ENCODE measurements at places on chromosomes 2 and 18.
A peak's percentile ranks its signal among the peaks of the same experiment; 100 is the strongest.

DNA sequence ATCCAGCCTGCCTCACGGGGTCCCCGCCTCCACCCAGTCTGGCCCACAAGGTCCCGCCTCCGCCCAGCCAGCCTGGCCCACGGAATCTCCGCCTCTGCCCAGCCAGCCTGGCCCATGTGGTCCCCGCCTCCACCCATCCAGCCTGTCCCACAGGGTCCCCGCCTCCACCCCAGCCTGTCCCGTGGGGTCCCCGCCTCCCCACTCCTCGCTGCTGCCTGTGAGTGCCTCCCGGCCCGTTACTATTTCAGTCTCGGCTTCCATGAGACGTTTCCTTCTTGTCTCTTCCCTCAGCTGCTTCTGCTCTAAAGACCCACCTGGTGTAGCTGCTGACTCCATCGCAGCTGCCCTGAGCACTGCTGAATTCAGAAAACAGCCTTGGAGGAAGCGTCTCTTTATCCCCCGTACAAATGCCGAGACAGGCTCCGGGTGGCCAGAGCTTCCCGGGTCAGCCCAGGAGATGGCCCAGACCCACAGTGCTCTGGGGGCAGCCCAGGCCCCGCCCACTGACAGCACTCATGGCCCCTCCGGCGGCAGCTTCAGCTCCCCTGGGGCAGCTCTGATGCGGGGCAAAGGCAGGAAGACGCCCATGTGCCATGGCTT, 69.8 kb downstream of the NFATC1 start:
- no peak overlapping the region for H3K4me3 ChIP-seq
- peaks cover 76% of the 10 kb centered on the region for H3K36me3 ChIP-seq
- H3K27me3 ChIP-seq: no peaks in the 10 kb centered on the region
- no peak overlapping the region for H3K27ac ChIP-seq
- H3K4me1 ChIP-seq: peaks cover 10% of the 10 kb centered on the region
- DNase-seq: no peak

GRCh38 chr2:48474574-48475298, 55.2 kb upstream of the STON1 start:
- H3K4me1 ChIP-seq: peaks cover 18% of the 10 kb centered on the region
- no peak for DNase-seq
- no peak overlapping the region for H3K4me3 ChIP-seq
- peak overlapping the region; percentile 88 for H3K27ac ChIP-seq
- no peaks in the 10 kb centered on the region for H3K27me3 ChIP-seq
- peaks cover 6% of the 10 kb centered on the region for H3K36me3 ChIP-seq

GRCh38 chr18:44781886-44782285, 101.2 kb downstream of the SETBP1 start:
- no peak overlapping the region for H3K4me3 ChIP-seq
- H3K36me3 ChIP-seq: no peaks in the 10 kb centered on the region
- no peak for DNase-seq
- no peak overlapping the region for H3K27ac ChIP-seq

GRCh38 chr18:31190919-31191318, 28.3 kb upstream of the DSC1 start:
- H3K4me3 ChIP-seq: no peak overlapping the region
- H3K36me3 ChIP-seq: no peaks in the 10 kb centered on the region
- DNase-seq: no peak
- no peak overlapping the region for H3K27ac ChIP-seq
- H3K27me3 ChIP-seq: no peaks in the 10 kb centered on the region

GRCh38 chr2:169109502-169110409, 40.4 kb downstream of the DHRS9 start:
- no peak overlapping the region for H3K27ac ChIP-seq
- no peaks in the 10 kb centered on the region for H3K36me3 ChIP-seq
- no peak overlapping the region for H3K4me3 ChIP-seq
- DNase-seq: no peak
- H3K4me1 ChIP-seq: peaks cover 4% of the 10 kb centered on the region

- no peak overlapping the region for H3K4me3 ChIP-seq
- no peak for DNase-seq
- peaks cover 82% of the 10 kb centered on the region for H3K4me1 ChIP-seq
- no peaks in the 10 kb centered on the region for H3K27me3 ChIP-seq
- no peak overlapping the region for H3K27ac ChIP-seq
Measured at GRCh38 chr2:134926231-134926931, 7.8 kb downstream of the CCNT2 start.

DNA sequence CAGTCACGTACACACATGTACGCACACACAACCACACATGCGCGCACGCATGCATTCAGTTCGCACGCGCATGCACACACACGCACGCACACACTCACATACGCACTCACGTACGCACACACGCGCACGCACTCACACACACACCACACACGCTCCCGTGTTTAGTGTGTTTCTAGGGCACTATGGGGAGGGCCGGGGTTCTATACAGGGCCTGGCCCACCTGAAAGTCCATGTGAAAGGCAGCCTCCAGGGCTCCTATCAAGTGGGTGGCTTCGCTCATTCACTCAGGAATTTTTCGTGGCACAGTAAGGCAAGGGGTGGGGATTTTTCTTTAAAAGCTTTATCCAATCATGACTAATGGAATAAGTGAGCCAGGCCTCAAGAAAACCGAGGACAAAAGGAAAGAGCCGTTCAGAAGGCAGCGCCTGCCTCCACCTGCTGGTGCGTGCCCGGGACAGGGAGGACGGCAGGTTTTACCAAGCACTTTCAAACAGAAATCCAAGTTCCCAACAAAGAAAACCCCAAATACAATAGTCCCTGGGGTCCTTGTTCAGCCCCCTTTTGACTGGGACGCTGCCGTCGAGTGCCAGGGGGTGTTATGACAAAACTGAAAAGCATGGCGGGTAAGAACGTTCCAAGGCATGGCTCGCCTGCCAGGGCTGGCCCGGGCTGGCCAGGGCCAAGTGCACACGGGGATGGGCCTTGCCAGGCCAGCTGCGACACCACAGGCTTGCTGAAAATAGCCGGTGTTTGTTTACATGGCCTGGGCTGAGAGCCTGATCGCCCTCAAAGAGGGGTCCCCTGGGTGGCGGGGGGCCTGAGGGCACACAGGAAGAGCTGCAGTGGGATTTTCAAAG, 110.0 kb downstream of the HDAC4 start:
- no peak overlapping the region for H3K4me3 ChIP-seq
- H3K27me3 ChIP-seq: no peaks in the 10 kb centered on the region
- no peaks in the 10 kb centered on the region for H3K36me3 ChIP-seq

DNA sequence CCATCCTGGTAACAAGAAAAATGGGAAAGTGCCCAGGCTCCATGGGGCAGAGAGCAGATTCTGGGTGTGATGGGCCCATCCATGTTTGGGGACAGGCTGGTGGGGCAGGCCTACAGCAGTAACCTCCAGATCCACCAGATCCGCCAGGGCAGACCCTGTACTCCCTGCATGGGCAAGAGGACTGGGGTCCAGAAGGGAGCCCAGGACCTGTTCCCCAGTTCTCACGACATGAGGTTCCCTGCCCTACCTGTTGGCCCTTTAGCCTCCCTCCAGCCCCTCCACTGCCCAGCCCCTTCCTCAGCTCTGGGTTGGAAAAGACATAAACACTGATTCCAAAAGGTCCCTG, 38.7 kb downstream of the EMX1 start:
- no peak for DNase-seq
- H3K27me3 ChIP-seq: no peaks in the 10 kb centered on the region
- H3K27ac ChIP-seq: no peak overlapping the region
- peaks cover 9% of the 10 kb centered on the region for H3K36me3 ChIP-seq
- no peaks in the 10 kb centered on the region for H3K4me1 ChIP-seq

- DNase-seq: no peak
- peak within 1 kb of the TSS; percentile 97 for H3K27ac ChIP-seq
- H3K4me3 ChIP-seq: peak within 1 kb of the TSS; percentile 81
- peaks cover 61% of the 10 kb centered on the region for H3K4me1 ChIP-seq
- no peaks in the 10 kb centered on the region for H3K36me3 ChIP-seq
Measured at GRCh38 chr18:79395761-79396404, at the start of gene NFATC1. Gene NFATC1 (plus strand): TSS chr18:79395930. CDS start chr18:79396225, 295 bp downstream.

DNA sequence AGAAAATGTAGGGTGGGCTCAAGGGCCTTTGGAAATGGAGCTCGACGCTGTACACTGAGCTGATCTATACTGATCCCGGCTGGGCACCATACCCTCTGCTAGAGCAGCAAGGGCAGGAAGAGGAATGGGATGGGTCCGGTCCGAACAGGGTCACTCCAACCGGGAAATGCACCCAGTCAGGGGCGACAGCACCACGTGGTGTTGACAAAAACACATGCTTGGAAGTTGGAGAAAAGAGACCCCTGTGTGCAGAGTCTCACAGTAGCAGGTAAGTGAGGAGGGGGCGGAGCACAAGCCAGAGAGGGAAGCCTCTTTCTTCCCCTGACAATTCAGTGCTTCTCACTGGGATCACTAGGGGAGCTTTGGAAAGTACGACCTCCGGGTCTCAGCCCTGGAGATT, 84.1 kb upstream of the ASB18 start:
- no peak for DNase-seq
- peaks cover 2% of the 10 kb centered on the region for H3K4me1 ChIP-seq

GRCh38 chr2:1503471-1504310, 90.4 kb downstream of the TPO start:
- DNase-seq: no peak
- H3K36me3 ChIP-seq: no peaks in the 10 kb centered on the region
- H3K4me3 ChIP-seq: no peak overlapping the region
- H3K4me1 ChIP-seq: no peaks in the 10 kb centered on the region

DNA sequence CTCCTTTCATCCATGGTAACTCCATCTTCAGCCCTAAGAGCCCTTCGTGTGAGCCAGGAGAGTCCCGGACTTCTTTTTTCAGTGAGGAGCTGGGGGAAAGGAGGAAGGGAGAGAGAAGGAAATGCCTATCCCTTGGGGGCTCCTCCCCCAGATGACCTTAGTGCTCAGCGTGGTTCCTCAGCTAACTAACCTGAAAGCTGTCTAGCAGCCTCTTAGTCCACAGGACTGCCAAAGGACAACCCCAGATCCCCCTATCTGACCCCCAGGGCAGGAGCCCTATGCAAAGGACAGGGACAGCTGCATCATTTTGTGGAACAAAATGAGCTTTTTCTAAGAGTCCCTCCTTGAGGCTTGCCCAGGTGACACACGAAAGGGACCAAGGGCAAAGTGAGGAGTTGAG, 7.9 kb downstream of the SPR start:
- H3K27me3 ChIP-seq: no peaks in the 10 kb centered on the region
- H3K4me1 ChIP-seq: peaks cover 9% of the 10 kb centered on the region
- no peak overlapping the region for H3K27ac ChIP-seq

- H3K4me3 ChIP-seq: no peak overlapping the region
- DNase-seq: no peak
- no peaks in the 10 kb centered on the region for H3K27me3 ChIP-seq
- H3K4me1 ChIP-seq: no peaks in the 10 kb centered on the region
- no peaks in the 10 kb centered on the region for H3K36me3 ChIP-seq
Measured at GRCh38 chr2:170685591-170685990, 29.5 kb upstream of the SP5 start.

- no peaks in the 10 kb centered on the region for H3K4me1 ChIP-seq
- H3K36me3 ChIP-seq: no peaks in the 10 kb centered on the region
- no peak overlapping the region for H3K27ac ChIP-seq
Measured at GRCh38 chr2:72770879-72771461, 54.9 kb downstream of the EXOC6B start.

DNA sequence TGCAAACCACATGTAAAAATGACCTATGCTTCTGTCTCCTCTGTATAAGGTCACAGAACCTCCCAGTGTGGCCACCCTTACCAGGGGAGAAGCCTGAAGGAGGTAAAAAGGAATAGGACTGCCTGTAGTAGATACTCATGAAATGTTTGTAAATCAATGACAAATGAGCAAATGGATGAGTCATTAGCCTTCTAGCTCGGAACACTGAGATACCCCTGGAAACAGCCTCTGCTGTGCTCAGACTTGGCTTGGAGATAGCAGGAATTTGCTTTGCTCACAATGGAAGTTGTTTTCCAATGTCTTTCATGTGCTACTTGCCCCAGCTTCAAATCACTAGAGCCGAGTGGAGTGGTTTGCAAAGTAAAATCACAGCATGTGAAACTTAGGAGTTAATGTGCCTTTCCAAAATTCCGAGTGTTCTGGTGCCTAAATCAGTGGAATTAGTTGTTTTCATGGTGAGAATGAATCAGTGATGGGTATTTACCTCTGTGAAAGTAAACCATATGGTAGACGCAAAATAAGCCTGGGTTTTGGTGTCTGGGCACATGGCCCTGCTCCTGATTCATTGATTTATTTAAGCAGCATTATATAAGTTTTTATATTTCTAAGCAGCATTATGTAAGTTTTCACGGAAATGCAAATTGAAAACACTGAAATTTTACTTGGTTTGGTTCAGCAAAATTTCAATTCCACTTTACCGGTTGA, 154.0 kb upstream of the MAP3K20 start:
- no peaks in the 10 kb centered on the region for H3K27me3 ChIP-seq
- peaks cover 13% of the 10 kb centered on the region for H3K4me1 ChIP-seq

DNA sequence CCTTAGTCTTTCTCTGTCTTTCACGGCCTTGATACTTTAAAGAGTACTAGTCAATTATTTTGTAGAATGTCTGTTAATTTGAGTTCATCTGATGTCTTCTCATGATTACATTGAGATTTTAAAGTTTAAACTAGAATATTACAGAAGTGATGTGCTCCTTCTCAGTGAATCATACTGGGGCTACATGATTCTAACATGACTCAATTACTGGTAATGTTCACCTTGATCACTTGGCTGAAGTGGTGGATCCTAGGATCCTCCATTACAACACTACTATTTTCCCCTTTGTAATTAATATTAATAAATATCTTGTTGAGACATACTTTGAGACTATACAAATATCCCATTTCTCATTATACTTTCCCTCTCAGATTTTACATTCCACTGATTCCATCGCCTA, 148.5 kb downstream of the CAMKMT start:
- H3K4me1 ChIP-seq: no peaks in the 10 kb centered on the region
- H3K27ac ChIP-seq: no peak overlapping the region
- no peaks in the 10 kb centered on the region for H3K27me3 ChIP-seq

- no peaks in the 10 kb centered on the region for H3K27me3 ChIP-seq
- DNase-seq: no peak
- no peaks in the 10 kb centered on the region for H3K4me1 ChIP-seq
- H3K27ac ChIP-seq: no peak overlapping the region
Measured at GRCh38 chr2:40955635-40956034, 503.7 kb upstream of the SLC8A1 start.

DNA sequence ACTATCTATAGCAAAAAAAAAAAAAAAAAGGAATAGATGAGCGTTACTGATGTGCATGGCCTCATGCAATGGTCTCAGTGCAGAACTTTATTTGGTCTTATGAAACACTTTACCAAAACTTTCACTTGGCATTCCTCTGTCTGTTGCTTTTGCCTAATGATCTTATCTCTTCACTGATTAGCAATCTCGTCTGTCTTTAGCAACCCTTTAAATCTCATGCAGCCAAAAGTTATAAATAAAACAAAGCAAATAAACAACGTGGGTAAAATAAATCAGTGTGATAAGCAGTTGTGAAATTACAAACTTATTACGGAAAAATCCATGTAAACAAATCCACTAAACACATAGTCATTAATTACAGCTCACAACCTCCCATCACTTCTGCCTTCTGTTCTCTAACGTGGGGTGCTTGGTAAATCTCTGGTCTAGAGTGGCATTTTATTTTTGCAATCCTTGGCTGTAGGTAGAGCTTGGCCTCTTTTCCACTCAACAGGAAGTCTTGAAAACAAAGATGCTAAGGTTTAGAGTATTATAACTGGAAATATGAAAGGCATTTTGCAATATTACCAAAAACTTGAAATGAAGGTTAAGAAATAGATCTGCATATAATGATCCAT, 288.0 kb downstream of the AFF3 start:
- no peaks in the 10 kb centered on the region for H3K27me3 ChIP-seq
- no peaks in the 10 kb centered on the region for H3K36me3 ChIP-seq
- DNase-seq: no peak
- no peak overlapping the region for H3K4me3 ChIP-seq
- peaks cover 18% of the 10 kb centered on the region for H3K4me1 ChIP-seq
- H3K27ac ChIP-seq: no peak overlapping the region

Measured in esophagus muscularis mucosa (tissue), 4 donors.